ENCODE measurements at places on chromosomes 3 and 15.

GRCh38 chr3:18194431-18194830 is 230.7 kb downstream of the SATB1 start:
- DNase-seq = no peak

DNA sequence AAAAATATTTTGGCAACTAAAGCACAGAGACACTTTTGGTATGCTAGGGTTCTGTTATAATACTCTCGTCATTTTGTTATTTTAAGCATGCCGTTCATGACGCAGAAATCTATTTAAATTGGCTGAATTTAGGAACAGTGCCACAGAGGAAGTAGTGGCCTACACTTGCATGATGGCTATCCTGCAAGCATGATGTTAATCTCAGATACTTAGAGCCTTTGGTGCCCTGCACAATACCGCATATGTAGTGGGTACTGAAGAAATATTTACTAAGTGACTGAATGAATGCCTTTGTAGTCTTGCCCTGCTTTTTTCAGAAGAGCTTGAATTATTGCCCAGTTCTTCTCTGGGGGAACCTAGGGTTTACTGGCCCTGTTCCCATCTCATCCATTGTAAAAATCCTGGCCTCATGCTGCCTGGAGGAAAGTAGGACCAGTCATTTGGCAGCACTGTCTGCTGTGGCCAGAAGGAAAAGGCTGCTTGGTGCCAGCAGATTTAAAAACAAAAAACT is 79.0 kb downstream of the SERPINI1 start:
- peak; percentile 46 for DNase-seq

DNA sequence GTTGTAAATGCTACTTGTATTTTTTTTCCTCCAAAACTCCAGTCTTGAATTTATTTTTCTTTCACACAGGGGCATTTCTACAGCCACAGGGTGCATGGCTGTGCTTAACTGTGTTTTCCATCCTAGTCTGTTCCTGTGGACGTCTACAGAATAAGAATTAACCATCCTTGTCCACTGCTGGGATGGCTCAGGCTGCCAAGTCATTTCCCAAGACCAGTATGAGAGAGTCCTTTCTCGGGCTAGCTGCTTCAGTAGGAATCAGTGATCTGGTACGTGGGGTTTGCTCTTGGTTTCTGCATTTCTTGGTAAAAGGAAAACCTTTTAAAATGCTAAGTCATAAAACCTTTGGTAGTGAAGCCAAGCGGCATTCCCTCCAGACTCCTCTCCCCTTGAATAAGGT is 29.8 kb downstream of the CHDH start:
- no peak for DNase-seq

DNA sequence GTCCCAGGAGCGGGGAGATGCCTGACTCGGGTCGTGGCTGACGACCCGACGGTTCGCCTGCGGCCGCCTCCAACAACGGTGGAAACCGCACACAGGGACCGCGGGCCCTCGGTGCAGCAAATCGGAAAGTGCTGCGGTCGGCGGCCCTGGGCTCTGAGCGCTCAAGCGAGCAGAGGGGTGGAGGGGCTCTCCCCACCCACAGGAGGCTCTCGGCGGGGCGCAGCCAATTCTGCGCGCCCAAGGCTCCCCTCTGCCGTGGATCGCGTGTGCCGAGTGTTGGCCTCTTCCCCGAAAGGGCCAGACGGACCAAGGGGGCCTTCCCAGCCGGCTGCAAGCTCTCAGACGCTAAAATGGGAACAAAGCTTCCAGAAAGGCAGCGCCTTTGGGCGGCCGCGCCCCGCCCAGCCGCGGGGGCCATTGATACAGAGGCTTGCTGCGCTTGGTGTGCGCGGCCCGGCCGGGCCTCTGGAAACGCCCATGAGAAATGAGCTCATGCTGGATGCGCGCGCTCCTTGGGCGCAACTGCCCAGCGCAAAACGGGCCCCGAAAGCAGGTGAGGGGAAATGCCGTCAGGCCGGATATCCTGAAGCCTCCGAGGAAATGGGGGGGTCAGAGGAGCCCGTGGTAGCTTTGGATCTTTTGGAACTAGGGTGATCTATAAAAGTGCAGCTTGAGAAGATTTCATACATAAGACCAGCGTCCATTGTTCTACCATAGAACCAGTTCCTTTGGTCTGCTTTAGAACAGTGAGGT is 1.2 kb upstream of the GSK3B start:
- DNase-seq = peak; percentile 93

DNA sequence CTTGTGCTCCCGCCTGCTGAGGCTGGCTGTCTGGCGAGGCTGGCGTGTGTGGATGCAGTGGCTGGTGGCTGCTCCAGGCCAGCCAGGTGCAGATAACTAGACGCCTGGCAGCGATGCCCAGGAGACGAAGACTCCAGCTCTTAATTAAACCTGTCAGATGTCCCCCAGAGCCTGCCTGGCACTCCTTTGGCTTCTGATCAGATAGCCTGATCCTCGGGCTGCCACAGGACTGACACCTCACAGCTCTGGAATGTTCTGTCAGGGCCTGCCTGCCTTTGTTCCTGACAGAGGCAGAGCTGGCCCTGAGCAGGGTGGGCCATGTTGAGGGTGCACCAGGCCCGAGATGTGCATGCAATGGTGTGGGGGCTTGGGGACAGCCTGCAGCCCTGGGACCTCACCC is 36.5 kb downstream of the PLXNA1 start:
- DNase-seq = no peak

GRCh38 chr15:91208371-91208770 is 108.3 kb downstream of the SV2B start:
- DNase-seq = no peak

DNA sequence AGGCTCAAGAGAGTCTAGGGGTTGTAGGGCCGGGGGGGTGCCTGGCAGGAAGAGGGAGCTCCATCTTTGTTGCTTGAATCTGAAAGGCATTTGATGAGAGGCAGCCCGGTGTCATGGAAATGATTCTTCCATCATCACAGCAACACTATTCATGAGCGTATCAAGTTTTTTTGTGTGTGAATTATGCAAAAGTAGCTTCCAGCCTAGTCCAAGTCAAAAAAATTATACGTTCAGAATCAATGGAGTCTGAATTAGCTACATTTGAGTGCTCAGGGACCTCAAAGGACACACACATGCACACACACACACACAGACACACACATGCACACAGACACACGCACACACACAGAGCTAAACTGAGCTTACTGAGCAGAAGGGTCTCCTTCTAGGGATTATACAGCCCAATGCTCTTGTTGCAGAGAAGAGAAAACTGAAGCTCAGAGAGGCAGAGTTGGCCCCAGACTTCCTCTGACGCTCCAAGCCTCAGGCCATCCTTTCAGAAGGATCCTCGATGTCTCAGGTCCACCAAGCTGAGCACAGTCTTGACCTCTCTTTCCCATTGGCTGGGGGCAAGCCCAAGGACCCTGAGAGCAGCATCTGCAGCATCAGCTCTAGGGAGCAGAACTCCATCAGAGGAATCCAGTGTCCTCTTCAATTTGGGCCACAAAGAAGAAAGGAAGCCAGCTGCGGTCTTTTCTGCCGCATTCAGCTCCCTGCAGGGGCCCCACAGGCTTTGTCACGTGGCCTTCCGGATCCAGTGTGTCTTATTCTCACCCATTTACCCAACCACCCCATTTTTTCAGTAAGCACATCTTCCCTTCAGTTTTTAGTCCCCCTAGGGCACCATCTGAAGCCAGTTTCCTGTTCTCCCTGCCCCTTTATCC is 228.0 kb downstream of the UACA start:
- DNase-seq = peak; percentile 43

GRCh38 chr3:44321335-44321734 is 17.2 kb upstream of the TCAIM start:
- no peak for DNase-seq

DNA sequence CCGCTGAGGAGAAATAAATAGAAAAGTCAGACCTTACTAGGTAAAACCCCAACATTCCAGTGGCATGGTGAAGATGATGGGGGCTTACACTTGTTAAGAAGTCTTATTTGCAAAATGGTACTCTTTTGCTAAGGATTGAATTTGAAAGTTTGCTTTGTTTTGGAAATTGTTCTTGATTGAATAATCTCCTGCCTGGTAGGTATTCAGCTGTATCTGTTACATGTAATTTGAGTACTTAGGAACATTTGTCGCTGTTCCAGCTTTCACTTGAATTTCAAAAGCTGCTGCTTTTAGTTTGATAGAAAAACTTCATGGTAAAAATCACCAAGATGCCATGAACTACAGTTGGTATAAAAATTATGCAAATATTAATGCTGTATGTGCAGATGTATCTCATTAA is 44.6 kb downstream of the TFG start:
- no peak for DNase-seq

- DNase-seq = no peak
Observed at GRCh38 chr3:183330881-183331280, 77.8 kb downstream of the B3GNT5 start.

DNA sequence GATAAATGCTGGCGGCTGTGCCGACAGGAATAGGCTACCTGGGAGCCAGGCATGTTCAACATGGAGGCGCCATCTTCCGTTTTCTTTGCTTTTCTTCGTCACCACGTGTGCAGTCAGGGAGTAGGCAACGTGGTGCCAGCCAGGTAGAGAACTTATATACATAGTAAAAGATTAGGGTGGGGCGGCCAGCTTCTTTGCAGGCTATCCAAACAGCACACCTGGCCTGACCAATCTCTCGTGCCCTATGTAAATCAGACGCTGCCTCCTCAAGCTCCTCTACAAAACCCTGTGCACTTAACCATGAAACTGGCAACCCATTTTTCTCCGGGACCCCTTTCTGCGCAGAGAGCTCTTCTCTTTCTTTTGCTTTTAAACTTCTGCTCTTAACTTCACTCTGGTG is 28.6 kb upstream of the OR5K4 start:
- DNase-seq = no peak

Measured in ureter (tissue), 1 donor.